Effector CD4-positive, alpha-beta T cell (primary cell): ENCODE measurements at places on chromosomes 2 and 18.

DNA sequence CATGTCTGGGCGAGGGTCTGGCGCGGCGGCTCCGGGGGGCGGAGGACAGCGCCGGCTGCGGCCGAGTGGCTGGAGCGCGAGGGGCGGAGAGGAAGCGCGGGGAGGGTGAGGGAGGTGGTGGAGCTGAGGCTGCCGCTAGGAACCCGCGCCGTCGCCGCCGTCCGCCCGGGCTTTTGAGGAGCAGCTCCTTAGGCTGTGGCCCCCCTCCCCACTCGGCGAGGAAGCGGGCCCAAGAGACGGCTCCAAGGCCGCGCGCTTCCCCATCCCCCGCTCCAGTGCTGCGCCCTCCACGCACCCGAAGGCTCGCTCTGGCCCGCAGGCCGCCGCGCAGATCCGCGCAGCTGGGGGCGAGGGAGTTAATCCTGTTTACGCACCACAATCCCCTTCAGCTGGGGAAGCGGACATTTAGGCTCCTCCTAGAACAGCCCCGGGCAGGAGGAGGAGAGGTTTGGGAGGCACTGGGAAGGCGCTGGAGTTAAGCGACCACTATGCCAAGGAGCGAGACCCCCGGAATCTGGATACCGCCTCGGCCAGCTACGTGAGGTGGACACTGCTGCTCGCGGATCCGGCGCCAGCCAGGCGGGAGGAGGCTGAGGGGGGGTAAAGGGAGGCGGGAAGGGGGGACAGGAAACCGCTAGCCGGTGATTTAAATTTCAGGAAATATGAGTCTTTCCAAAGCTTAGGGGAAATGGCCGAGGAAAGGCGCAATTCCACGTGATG, at the start of gene CNRIP1:
TSS of gene CNRIP1 (minus strand) at position 552 of the 720 bp plus-strand sequence. CDS start at position 3, 549 bp downstream.
- no peak for DNase-seq

DNA sequence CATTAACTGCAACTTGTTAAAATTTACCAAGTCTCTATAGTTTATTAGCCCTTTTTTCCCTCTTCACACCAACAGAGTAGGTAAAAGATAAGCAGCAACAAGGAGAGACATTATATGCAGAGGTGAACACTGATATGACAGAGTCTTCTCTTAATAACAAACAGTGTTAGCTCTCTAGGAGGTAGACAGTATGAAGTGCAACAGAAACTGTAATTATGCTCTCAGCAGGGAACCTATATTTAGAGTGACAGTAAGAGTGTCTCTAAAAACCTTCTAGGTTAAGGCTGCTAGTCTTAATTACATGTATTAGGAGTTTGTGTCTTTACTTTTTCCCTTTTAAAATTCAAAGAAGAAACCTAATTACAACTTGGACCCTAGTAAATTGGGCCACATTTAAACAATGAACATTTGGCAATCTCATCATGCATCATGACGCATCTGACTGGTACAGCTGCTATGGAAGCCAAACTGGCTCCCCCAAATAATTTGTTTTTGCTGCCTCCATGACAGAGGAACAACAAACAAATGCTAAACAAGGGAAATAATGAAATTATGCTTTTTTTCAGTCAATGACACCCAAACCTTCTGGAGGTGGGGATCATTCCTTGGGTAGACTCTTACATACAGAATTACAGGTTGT, 69.9 kb upstream of the MMADHC start:
- no peak for DNase-seq

GRCh38 chr18:37666991-37667390, 101.4 kb upstream of the CELF4 start:
- DNase-seq, result no peak

DNA sequence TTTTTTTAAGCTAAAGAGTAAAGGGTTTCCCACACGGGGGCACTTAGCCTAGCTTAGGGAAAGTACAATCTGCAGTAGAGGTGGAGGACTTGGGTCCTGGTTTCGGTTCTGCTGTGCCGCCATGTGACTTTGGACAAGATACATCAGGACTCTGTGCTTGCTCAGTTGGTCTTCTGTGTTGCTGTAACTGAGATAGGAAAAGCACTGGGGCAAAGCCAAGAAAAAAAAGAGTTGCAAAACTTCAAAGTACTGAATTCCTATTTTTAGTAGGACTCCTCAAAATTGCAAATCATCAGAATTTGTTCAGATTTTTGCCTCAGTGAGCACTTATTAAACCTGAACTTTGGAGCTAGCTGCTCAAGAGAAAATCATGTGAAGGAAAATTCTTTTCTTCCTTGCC, 96.3 kb upstream of the STON1 start:
- no peak for DNase-seq

GRCh38 chr2:54208364-54209240, 47.4 kb downstream of the TSPYL6 start:
- DNase-seq, result no peak

- DNase-seq, result no peak
These were observed 58.1 kb downstream of the MYO3B start for GRCh38 chr2:170235860-170236679.

GRCh38 chr2:144832048-144832447, 312.1 kb upstream of the ZEB2 start:
- no peak for DNase-seq

- DNase-seq, result no peak
These were observed 39.1 kb downstream of the CYRIA start for GRCh38 chr2:16626497-16626896.

DNA sequence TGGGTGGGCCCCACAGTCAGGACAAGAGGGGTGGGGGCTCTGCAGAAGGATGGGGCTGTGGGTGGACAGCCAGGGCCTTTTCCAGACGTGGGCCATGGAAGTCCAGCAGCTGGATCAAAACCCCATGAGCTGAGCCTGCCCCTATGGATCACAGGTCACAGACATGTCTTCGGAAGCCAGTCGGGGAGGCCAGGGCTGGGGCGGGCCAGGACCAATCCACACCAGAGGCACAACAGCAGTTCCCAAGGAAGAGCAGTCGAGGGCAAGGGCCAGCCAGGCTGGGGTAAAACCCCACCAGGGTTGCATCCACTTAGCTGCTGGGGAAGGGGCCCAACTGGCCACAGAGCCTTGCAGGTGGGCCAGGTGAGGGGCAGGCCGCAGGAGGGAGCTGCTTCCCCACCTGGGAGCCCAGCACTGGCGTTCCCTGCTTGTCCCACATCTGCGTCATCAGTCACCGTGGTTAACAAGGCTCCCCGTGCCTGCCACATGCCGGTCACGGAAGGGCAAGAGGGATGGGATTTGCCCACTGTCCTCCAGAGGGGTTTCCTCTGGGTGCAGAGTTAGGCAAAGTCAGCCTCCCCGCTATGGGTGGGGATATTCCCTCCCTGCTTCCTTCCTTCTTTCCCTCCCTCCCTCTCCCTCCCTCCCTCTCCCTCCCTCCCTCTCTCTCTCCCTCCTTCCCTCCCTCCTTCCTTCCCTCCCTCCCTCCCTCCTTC, 46.4 kb upstream of the ODC1 start:
- DNase-seq, result no peak

- no peak for DNase-seq
These were observed 264.6 kb upstream of the TRIB2 start for GRCh38 chr2:12452185-12452584.

DNA sequence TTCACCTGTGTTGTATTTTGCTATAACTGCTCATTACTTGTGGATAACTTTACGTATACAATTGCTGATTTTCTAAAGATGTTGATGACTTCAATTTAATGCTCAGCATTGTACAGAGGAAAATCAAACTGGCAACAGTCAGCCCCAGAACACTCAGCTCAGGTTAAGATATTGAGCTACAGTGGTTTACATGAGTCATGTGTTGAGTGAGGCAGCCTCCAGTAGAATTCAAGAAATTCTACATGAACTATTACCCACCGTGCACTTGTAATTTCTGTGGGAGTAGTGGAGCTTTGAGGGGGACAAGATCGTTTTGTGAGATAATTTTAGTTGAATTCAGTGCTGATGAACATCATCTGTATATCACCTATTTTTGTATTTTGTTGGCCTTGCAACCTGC, 292.3 kb downstream of the ALPK2 start:
- DNase-seq, result no peak

DNA sequence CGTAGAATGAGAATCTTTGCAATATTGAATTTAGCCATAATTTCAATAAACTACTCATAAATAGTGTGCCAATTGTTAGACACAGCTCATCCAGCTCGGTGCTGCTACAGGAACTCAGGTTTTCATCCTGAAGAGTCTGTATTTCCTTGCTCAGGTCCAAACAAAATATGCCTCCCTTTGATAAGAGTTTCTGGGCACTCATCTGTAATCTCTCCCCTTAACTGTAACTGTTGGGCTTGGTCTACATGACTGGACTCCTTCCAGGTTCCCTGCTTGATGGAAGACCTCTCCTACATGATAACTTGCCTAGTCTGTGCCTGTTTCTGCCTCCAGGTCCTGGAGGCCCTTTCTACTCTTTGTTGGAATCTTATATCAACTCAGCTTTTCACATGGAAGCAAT, 57.9 kb downstream of the GCA start:
- no peak for DNase-seq

DNA sequence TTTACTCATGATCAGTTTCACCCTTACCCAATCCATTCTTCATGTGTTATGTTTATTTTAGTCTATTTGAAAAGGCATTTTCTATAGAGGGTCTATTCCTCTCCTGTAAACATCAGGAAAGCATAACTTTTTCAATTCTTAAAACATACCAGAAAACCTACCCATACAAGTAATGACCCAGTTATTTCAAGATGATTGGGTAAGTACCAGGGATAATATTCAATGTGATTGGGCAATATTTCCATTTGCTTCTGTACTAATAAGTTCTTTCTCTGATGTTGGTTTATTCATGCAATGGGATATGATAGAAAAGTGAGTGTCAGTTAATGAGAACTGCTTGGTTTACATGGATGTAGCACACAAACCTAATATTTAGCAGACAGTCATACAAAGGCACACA, 87.6 kb downstream of the CCBE1 start:
- DNase-seq, result no peak

DNA sequence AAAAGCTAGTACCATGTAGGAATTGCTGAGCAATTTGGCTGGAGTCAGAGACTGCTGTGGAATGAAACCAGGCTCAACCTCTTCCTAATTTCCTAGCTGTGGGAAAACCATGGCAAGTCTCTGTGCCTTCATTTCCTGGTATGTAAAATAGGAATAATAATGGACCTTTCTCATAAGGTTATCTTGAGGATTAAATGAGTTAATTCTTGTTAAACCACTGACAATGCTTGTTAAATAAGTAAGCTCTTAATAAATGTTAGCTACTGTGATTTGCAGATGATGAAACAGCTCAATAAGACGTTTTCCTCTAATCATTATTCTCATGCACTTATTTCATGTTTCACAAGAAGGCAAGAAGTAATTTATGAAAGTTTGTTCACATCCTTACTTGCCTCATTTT, 346.7 kb downstream of the RND3 start:
- DNase-seq, result no peak

DNA sequence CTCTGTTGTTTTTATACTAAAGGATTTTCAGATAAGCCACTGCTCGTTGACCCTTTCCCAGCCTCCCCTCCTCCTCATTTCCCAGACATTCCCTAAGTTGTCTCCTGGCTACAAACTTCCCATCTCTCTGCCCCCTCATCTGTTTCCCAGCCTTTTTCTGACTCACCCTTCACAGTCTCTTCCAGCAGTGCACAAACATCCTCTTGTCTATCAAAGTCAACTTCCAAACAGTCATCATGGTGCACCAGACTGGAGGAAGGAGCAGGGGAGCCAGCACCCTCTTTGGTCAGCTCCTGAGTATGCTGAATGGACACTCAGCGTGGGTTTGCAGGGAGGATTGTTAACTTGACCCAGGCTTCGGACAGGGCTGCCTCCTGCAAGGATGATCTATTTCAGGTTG, 26.6 kb upstream of the SPRED2 start:
- no peak for DNase-seq

GRCh38 chr2:67840460-67841068, 222.2 kb downstream of the C1D start:
- DNase-seq, result no peak

DNA sequence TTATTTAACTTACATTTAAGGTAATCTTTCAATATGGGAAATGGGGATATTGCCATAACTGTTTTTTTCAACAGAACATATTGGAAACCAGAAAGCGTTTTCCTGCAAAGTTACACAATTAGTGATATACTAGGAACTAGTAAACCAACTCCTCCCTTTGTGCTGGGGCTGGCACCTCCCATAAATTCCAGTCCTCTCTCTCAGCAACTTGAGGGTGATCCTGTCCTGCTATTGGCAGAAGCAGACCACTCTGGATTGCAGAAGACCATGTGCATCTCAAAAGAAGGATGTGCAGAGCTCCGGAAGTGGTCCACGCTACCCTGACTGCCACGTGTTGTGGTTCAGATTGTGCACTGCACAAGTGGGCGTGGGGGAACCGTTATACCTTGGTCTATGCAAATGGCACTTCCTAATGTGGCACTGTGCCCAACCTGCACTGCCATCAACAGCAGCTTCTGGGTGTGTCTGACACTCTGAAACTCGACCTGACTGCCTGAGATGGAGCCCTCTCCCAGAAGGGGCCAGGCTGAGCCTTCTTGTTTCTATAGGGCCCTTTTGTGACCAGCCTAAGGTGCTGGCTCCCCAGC, 219.2 kb downstream of the ZNF516 start:
- no peak for DNase-seq

GRCh38 chr2:46010925-46011490, 286.2 kb upstream of the EPAS1 start:
- no peak for DNase-seq

GRCh38 chr2:100247256-100248043, 74.9 kb downstream of the LONRF2 start:
- no peak for DNase-seq

GRCh38 chr2:101476605-101477208, 1.8 kb upstream of the RFX8 start:
- no peak for DNase-seq

DNA sequence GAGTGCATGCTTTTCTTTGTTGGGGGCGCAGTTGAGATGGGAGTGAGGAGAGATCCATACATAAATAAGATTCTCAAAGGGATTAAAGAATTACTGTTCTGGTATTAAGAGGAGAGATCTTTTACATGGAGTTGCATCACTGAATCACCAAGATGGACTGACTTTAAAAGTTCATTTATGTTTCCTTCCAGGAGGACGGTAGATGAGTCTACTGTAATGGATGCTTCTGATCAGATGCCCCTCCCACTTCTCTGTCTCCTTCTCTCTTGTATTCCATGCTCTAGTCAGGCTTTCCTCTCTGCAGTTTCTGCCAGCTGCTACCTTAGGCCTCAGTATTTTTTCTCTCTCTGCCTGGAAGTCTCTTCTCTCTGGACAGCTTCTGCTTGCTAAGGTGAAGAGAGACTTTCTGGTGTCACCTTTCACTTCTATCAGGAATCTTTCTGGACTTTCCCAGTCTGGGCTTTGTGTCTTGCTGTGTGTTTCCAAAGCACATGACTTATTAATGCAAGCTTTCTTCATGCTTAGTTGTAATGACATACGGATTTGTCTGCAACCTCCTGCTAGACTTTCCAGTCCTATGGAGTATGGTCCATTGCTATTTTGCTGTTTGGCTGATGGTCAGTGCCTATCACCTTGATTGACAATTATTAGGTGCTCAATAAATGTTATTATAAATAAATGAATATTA, 23.6 kb downstream of the FAM171B start:
- DNase-seq, result no peak

GRCh38 chr18:4587204-4587603, 132.1 kb upstream of the DLGAP1 start:
- no peak for DNase-seq

- DNase-seq, result no peak
These were observed 20.2 kb downstream of the DAW1 start for GRCh38 chr2:227891673-227892072.

- DNase-seq, result no peak
These were observed 285.8 kb downstream of the STK39 start for GRCh38 chr2:167961536-167962048.

GRCh38 chr18:69564602-69565001, 163.9 kb downstream of the DOK6 start:
- no peak for DNase-seq
